ENCODE measurements at places on chromosomes 16 and 17. TPM values are rescaled to one million over a fixed set of nuclear protein-coding genes. Genes with fewer than 3 reads are reported as not detected.

GRCh38 chr17:36496018-36496789 lies 9.7 kb downstream of the ZNHIT3 start:
- no peak for DNase-seq

DNA sequence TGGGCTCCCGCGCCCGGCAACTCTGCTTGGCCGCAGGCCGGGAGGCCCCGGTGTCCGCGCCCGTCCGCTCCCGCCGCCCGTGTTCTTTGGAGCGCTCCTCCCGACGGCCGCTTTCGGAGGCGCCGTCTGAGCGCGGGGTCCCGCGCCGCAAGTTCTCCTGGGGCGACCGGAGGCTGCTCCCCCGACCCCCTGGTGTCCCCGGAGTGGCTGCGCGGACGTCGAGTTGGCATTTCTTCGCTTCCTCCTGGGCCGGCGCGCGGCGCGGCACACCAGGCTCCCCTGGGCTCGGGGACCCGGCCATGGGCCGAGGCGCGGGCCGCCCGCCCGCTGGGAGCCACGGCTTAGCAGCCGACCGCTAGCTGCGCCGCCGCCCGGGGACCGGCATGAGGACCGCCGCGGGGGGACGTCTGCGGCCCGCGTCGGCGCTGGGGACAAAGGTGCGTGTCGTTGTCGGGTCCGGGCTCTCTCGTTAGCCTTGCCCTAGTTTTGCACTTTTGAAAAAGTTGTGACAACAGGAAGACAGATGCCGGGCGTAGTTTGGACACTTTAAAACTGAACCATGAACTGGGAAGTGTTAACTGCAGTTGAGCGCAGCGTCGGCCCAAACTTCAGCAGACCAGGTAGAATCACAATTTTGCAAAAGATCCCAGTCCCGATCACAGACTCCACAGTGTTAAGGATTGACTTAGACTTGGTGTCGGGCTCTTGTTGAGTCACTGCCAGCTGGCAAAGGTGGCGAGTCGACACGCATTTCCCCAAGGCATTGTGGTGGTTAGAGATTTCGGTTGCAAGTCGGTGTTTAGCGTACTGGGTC lies 700 bp downstream of the UBN1 start:
- peak; percentile 23 for DNase-seq

PLK1 gene
- 11.9 TPM for polyA plus RNA-seq

DNA sequence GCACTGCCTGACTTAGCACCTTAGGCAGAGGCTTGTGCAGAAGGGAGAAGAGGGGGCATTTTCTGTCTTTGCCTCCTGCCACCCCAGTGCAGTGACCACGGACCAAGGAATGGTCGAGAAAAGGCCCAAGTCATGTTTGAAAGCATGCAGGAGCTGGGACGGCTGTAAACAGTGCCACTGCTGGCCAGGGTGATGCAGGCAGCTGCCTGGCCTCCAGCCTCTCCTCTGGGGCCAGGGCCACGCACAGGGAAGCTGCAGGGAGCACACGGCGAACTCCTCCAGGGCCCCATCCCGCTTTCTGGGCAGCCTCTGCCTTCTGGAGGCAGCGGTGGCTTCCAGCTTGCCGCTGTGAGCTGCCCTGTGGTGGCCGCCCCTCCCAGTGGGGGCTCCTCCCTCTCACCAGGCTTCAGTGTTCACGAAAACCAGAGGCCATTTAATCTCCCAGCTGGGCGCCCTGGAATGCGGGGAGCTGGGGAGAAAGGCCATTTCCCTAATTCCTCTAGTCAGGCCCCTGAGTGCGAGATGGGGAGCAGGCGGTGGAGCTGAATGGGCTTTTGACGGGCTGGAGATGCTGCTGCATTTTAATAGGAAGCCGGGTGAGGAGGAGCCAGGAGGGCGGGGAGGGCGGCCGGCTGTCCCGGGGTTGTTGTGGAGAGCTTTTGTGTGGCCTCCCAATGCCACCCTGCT lies 28.7 kb upstream of the DNAI2 start:
- DNase-seq, result no peak

ZPBP2 gene
- polyA plus RNA-seq, result not detected

PRRT2 gene
- 13.3 TPM for polyA plus RNA-seq

Measured in hindlimb muscle (tissue), 1 donor.